Left cardiac atrium (tissue), 4 donors: ENCODE measurements at places on chromosomes 6 and 20. TPM values are rescaled to one million over a fixed set of nuclear protein-coding genes. Genes with fewer than 3 reads are reported as not detected.

Gene NKX2-2
- not detected for total RNA-seq

Gene LY6G5B
- 8.8 TPM for total RNA-seq

Gene OTOR
- total RNA-seq = not detected

Gene APOBEC2
- 42.1 TPM for total RNA-seq

Gene LTV1
- 20.0 TPM for total RNA-seq

Gene DACT2
- total RNA-seq = 2.4 TPM
